Renal pelvis (tissue), 12 donors: ENCODE measurements at places on chromosomes 4 and X. TPM values are rescaled to one million over a fixed set of nuclear protein-coding genes. Genes with fewer than 3 reads are reported as not detected.

The ASMT gene
- 0.53 TPM for polyA plus RNA-seq

The TMPRSS11D gene
- not detected for polyA plus RNA-seq

The GK gene
- 126 TPM for polyA plus RNA-seq

The GAGE12H gene
- polyA plus RNA-seq, result not detected

The SMIM10 gene
- polyA plus RNA-seq, result 8.1 TPM

DNA sequence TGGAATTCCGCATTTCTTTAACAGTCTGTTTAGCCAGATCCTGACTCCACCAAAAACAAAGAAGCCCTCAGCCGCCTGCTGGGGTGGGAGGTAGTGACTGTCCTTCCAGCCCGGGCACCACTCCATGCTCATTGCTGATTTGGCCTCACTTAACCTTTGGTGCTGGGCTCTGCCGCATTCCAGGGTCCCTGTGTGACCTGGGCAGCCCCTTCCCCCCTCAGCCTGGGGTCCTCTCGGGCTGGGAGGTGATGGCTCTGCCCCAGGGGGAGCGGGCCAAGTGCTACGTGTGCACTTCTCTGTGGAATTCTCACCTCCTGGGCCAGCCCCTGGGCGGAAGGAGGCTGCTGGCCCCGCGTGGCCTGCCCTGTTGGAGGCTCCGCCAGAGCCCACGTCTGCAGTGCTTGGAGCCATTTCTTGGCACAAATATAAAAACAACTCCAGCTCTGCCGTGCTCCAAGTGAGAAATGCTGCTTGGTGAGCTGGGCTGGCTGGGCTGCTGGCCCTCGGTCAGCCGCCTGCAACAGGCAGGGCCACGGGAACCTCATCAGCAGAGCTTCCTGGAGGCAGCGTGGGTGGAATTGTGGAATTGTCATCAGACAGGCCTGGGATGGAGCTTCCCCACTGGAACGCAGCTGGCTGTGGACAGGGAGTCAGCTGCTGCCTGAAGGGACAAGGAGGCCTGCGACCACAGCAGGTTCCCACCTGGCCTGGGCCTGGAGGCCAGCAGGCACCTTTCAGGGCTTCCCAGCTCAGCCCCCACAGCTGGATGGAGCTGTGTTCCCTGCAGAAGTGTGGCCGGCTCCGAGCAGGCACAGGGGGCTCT, 66.0 kb downstream of the TRMT44 start:
- DNase-seq, result no peak

- DNase-seq, result no peak
These were observed 221.4 kb downstream of the TACR3 start for GRCh38 chr4:103498161-103499070.

DNA sequence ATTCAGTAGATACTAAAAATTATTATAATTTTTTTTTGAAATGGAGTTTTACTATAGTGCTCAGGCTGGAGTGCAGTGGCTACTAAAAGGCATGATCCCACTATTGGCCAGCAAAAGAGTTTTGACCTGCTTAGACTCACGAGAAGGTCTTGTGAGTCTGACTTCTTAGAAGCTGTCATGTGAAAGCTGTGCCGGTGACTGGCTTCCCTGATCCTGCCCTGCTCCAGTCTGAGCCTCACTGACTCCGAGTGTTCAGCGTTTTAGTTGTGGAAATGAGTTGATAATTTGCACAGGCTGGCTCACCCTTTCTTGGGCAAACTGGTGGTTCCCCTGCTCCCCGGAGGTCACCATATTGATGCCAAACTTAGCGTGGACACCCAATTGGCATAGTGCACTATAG, 16.4 kb upstream of the CXCL8 start:
- no peak for DNase-seq

- DNase-seq, result no peak
These were observed 188.4 kb upstream of the TRPC5 start for GRCh38 chrX:112270991-112271390.

DNA sequence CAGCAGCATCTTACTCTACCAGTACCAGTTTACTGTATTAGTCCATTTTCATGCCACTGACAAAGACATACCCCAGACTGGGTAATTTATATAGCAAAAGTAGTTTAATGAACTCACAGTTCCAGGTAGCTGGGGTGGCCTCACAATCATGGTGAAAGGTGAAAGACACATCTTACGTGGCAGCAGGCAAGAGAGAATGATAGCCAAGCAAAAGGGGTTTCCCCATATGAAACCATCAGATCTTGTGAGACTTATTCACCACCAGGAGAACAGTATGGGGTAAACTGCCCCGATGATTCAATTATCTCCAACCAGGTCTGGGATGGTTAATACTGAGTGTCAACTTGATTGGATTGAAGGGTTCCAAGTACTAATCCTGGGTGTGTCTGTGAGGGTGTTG, 69.3 kb downstream of the YIPF6 start:
- DNase-seq, result no peak

- DNase-seq, result no peak
These were observed 2.9 kb downstream of the ADRA2C start for GRCh38 chr4:3768842-3769641.
